ENCODE measurements at places on chromosomes 1 and 21.

- no peak for DNase-seq
These were observed 295.4 kb upstream of the ESRRG start for GRCh38 chr1:217018648-217019047.

DNA sequence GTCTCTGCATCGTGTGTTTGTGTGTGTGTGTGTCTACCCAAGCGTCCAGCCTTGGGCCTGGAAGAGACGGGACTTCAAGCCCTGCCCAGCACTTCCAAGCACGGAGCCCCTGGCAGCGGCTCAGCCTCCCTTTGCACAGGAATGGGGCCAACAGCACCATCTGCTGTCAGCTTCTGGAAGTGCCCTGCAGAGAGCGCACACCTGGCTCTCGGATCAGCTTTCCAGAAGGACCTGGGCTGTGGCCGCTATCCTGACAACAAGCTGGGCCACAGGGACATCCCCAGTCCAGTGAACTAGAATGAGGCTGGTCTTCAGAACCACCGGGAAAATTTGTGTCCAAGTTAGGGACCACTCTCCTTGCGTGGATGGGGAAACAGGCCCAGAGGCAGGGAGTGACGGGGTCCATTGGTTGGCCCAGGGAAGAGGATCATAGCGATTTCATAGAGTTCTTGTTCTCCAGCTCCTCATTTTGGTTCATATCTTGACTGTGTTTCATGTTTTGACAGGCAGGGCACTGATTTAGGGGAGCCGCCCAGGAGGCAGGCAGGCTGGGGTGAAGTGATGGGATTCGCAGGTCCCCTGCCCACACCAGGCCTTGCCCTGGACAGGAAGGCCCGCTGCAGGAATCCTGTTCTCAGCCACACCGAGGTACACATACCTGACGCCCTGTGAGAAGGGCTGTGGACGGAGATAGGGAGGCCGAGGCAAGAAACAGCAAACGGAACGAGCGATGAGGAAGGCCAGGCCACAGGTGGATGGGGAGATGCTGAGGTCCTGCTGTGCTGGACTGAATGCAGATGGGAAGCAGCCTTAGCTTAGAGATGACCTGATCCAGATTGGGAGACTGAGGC, 38.4 kb downstream of the TAS1R2 start:
- DNase-seq = peak; percentile 54

- no peak for DNase-seq
These were observed 182.3 kb downstream of the RRAGC start for GRCh38 chr1:38677311-38677710.

GRCh38 chr1:59100708-59101374, 196.1 kb upstream of the FGGY start:
- DNase-seq = no peak

- DNase-seq = no peak
These were observed 38.1 kb upstream of the LBR start for GRCh38 chr1:225465793-225466517.

DNA sequence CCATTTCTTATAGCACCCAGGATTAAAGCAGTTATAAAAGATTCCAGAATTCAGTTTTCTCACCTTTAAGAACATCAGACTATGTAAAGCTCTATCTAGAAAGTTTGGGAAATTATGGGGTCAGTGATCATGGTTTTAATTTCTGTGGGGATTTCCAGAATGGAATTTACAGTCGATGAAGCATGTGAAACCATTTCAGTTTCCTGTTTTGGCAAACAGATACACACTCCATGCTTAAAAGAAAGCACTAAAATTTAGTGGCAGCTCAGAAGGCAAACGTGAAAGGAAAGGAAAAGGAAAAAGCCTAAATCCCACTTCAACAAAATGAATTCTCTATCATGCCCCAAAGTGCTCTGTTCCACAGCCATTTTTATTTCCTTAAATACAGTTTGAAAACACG, 60.4 kb downstream of the FYB2 start:
- DNase-seq = no peak

GRCh38 chr1:99496067-99496466, 149.8 kb upstream of the PALMD start:
- DNase-seq = no peak

- no peak for DNase-seq
These were observed 156.8 kb upstream of the TNR start for GRCh38 chr1:175900171-175900570.

- no peak for DNase-seq
These were observed 347.9 kb downstream of the ZP4 start for GRCh38 chr1:237542525-237543418.

DNA sequence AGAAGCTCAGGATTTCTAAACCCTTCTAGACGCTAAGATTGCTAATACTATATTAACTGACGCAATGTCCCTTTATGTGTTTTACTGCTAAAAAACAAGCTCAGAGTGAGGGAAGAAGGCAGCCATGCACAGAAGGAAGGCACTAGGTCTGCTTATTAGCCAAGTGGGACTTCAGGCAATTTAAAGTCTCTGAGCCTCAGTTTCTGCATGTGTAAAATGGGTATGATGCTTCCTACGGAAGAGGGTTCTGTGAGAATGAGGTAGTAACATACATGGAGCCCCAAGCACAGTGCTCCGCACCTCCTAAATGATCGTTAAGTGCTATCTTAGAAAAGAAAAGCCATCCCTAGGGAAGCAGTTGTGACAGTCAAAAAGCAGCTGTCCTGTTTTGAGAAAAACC, 16.9 kb downstream of the MIS18A start:
- DNase-seq = no peak

DNA sequence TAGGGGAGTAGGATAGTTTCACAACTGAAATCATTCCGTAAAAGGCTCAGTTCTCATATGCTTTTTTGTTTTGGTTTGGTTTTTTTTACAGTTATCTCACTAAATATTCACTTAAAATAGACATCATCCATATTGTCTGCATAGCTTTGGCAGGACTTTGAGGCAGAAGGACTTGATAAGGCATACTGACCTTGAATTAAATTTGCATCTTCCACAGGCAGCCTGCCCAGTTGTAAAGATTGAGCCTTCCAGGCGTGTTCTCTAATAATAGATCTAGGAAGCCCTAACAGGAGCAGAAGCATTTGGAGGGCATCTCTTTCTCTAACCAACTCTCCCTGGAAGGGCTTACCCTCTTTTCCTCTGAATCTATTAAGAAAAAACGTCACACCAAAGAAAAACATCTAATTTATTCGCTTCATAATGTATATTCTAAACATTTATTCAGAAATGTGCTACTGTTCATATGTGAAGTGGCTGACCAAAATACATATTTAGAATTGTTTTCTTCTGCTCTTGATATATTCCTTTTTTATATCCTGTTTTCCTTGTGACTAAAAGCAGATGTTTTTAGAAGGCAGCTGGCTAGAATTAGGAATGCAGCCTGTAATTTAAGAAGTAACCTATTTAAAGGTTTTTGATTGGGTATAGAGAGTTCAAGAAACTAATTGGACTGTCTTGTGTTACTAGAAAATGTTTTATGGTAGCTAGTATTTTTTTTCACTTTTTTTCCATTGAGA, 20.2 kb downstream of the DESI2 start:
- no peak for DNase-seq

GRCh38 chr21:29195981-29196669, 65.7 kb downstream of the MAP3K7CL start:
- no peak for DNase-seq

DNA sequence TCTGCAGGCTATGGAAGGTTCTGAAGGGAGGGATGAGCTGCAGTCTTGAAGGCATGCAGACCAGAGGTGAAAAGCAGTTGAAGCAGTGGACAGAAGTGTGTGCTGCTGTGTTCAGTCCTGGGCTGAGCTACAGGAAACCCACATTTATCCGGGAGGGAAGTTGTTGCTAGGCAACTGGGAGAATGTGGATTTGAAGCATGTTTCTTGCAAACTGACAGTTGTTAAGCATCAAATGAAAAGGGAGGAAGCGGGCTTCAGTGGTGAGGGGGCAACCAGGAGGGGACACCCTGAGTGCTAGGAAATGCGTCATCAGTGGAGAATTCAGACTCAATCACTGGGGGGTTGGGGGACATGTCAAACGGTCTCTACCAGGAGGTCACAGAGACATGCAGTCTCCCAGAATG, 28.7 kb downstream of the ABCA4 start:
- no peak for DNase-seq

DNA sequence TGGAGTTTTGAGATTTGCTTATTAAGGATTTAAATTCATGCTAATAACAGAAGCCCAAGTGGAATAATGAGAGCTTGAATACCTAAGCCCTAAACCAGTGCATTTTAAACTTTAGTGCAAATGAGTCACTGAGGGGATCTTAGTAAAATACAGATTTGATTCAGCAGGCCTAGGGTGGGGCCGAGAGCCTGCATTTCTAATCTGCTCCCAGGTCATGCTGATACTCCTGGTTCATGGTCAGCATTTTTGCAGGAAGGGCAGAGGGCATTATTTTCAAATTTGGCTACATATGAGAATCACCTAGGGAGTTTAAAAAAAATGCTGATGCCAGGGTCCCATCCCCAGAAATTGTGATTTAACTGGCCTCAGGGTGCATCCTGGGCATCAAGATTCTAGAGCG, 39.3 kb downstream of the DNTTIP2 start:
- DNase-seq = no peak

DNA sequence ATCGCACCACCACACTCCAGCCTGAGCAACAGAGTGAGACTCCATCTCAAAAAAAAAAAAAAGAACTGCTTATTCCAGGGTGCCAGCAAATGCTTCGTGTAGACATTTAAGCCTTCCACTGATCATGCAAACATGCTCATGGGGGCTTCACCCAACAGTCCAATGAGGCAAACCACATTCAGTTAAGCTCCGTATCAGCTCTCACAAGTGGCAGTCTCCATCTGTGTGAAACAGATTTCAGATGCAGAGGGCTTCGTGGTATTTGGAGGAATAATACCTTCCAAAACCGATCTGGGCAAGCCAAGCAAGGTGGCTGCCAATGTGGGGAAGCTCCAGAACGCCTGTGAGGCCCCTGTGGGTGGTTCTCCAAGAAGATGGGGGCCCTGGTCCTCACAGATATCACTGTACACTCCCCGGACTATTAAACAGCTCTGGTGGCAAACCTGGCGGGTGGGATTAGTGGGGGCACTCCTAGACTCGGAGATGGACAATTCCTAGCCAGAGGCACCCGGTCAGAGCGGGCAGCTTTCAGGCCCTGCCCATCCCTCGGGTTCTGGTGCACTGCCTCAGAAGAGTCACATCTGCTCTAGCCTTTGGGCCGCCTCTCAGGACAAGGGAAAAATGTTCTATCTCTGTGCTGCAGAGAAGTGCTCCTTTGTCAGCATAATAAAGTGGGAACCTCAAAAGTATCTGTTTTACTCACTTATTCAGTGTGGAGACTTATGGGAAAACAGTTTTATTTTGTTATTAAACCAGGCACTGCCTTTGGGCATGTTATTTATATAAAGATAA, 10.2 kb downstream of the CREG1 start:
- no peak for DNase-seq

GRCh38 chr1:161801955-161802354, 35.8 kb downstream of the ATF6 start:
- no peak for DNase-seq

GRCh38 chr1:83505148-83505547, 493.8 kb downstream of the TTLL7 start:
- no peak for DNase-seq

Data from NCI-H1105 treated with DMSO at 0.1 percent for 48 hours (cell line).